ENCODE measurements at places on chromosomes 12 and 14.

DNA sequence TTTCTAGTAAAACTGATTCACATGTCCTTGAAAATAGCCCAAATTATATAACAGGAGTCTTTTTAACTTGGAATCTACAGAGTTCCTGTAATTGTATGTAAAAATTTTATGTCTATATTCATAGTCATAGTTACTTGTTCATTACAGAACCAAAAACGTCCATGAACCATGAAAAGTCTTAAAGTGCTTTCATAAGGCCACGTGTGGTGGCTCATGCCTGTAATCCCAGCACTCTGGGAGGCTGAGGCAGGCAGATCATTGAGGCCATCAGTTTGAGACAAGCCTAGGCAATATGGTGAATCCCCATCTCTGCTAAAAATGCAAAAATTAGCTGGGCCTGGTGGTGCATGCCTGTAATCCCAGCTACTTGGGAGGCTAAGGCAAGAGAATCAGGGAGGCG lies 48.4 kb downstream of the GALNT4 start:
- DNase-seq = no peak

DNA sequence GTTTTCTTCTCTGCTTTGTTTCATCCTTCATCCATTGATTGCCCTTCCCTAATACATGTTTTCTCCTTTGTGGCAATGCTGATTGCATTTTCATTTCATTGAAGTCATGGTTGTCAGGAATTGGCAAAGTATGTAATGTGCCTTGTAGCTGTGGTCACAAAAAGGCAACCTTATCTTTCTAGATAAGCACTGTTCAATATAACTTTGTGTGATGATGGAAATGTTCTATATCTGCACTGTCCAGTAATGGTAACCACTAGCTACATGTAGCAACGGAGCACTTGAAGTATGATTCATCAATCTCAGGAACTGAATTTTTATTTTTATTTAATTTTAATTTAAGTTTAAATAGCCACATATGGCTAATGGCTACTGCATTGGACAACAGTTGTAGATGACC lies 79.8 kb downstream of the PCNX1 start:
- no peak for DNase-seq

GRCh38 chr12:116157845-116158267 lies 119.6 kb downstream of the MED13L start:
- no peak for DNase-seq

DNA sequence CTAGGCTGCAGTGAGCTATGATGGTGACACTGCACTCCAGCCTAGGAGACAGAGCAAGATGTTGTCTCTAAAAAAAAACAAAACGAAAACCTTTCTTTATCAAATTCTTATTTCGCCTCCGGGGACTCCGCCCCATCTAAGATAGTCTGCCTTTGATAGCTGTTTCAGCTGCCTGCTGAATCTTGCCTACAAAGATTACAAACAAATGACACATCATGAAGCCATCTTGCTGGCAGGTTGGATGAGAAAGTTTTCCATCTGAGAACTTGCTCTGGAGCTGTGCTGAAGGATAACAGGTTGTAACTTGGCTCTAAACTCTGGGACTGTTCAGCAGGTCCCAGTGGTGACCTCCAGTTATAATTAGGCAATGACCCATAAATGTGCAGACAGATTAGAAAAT lies 41.8 kb upstream of the AEBP2 start:
- DNase-seq = no peak

All from activated CD4-positive, CD25-positive, alpha-beta regulatory T cell (primary cell).